CD4-positive, CD25-positive, alpha-beta regulatory T cell (primary cell): ENCODE measurements at places on chromosomes 4 and X. TPM values are rescaled to one million over a fixed set of nuclear protein-coding genes. Genes with fewer than 3 reads are reported as not detected.

Gene MID2
- 5.7 TPM for polyA plus RNA-seq

Gene SMR3B
- polyA plus RNA-seq, result not detected

Gene GAGE12E
- not detected for polyA plus RNA-seq

Gene TMEM156
- 22.7 TPM for polyA plus RNA-seq

- DNase-seq, result no peak
Measured at GRCh38 chrX:42188730-42189129, 265.4 kb upstream of the CASK start.

DNA sequence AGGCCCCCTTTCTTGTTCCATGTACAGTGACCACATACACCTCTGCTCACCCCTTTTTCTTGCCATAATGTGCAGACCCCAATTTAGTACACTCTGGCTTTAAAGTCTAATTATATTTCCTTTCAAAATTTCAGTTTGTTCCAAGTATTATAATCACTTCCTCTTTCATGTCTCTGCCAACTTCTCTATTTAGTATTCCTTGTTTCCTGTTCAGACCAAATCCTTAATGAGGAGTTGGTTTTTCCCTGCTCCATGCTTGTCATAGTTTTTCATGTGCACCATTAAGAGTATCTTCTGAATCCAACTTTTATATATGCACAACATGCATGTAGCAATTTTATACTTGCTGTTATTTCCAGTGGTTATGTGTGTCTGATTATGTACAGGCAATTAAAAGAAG is 32.3 kb downstream of the USP53 start:
- no peak for DNase-seq

DNA sequence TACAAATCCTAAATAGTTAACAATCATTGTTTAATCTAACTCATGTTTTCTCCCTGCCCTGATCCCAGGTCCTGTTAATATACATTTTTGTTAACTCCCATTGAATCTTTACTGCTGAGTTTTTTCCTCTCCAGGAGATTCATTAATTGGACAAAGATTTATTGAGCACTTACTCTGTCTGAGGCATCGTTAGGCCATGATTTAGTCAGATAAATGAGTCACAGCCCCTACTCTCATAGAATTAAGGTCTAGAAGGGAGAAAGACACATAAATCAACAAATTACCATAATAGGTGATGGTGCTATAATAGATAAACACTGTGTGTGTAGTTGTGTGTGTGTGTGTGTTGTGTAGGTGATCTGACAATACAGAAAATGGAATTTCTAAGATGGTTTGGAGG is 112.5 kb downstream of the MAPK10 start:
- DNase-seq, result no peak

DNA sequence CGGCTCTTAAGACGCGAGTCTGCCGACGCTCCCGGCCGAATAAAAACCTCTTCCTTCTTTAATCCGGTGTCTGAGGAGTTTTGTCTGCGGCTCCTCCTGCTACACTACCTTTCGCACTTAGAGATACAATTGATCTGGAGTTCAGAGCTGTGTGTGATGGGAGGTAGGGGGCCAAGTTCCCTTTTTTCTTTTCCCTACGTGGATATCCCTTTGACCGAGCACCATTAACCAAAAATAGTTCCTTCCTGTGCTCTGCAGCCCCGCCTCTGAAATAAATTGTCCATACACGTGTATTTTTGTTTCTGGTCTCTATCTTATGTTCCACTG is 555 bp upstream of the PGM2 start:
- no peak for DNase-seq

- DNase-seq, result no peak
Measured at GRCh38 chr4:17448689-17449088, 63.2 kb downstream of the QDPR start.

DNA sequence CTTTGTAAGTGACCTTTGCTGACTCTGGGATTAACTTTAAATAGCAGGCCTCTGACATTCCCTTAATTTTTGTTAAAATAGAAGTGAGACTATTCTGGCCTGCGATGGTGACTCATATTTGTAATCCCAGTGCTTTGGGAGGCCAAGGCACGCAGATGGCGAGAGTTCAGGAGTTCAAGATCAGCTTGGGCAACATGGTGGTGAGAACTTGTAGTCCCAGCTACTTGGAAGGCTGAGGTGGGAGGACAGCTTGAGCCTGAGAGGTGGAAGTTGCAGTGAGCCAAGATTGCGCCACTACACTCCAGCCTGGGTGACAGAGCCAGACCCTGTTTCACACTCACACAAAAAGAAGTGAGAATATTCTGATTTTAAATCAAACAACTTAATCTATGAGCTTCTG is 27.3 kb downstream of the ZNF330 start:
- DNase-seq, result no peak

GRCh38 chr4:121597346-121597934 is 99.3 kb downstream of the ANXA5 start:
- no peak for DNase-seq

DNA sequence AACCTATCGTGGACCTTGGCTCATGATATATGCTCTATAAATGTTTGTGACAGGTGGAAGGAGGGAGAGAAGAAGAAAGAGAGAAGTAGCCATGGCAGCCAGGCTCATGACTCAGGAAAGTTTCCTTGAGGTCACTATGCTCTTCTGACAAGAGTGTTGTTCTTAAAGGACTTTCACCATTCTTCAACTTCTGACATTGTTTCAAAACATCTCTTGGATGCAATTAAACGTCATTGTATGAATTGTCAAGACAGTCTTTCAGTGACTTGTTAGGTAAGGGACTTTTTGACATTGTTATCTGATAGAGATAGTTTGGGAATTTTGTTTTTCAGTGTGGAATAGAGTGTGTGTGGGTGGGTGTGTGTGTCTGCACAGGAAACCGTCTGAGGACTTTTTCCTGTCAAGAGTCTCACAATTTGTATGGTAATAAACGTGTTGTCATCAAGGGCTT is 617.0 kb downstream of the MID1IP1 start:
- DNase-seq, result no peak

- no peak for DNase-seq
Measured at GRCh38 chrX:2875798-2876399, 47.2 kb downstream of the GYG2 start.

DNA sequence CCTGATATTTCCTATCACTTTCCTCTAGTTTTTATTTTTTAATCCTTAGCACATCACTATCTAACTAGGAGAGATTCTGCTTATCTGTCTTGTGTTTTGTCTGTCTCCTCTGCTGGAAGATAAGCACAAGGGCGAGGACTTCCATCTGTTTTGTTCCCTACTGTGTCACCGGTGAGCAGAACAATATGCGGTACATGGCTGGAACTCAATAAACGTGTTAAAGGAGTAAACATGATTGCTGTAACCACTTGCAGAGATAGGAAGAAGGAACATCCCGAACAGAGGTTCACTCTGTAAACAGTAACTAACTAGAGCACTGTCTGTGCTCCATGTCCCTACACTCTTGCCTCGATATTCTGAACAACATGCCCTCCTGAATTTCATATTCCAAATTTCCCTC is 5.2 kb downstream of the HS3ST1 start:
- DNase-seq, result no peak

GRCh38 chr4:152464030-152464823 is 71.7 kb downstream of the FBXW7 start:
- no peak for DNase-seq

DNA sequence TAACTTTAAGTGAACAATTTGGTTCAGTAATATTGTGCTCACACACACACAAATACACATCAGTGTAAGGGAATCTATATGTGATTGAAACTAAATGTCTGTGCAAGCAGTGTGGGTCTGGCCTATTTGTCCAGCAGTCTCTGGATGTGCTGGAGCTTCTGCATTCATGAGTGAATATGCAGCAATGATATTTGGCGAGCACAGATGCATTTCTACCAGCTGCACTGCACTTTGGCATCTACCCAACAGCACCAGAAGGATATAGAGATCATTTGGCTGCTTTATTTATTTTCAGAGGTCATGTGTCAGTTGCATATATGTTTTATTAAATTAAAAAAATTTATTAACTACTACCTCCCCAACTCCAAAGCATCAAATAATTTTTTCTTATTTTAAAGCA is 613.4 kb upstream of the NR3C2 start:
- no peak for DNase-seq

DNA sequence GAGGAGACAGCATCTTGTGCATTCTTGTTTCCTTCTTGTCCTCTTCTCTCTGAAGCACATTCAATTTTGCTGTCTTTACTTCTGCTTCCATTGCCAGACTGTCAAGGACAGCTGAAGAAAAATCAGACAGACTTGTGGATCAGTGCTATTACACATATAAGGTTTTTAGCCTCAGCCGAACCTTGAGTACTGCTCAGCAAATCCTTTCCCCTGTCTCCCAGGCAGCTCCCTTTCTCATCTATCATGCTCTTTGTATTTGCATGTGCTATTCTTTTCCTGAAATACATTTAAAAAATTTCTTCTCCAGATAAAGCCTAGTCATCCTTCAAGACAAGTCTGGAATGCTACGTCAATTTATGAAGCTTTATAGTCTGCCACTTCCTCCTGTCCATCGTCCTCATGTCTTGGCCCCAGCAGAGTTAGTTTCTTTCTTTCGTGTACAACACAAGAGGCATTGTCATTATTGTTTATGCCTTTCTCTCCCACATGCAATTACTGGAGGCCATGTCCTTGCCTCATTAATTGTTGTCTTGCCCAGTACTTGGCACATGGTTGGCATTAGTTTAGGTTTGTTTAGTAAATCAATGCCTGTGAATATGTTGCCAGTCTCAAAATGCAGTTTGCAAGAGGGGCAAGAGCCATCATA is 45.1 kb downstream of the ADGRL3 start:
- no peak for DNase-seq

- DNase-seq, result no peak
Measured at GRCh38 chrX:41119803-41120202, 34.6 kb downstream of the USP9X start.

DNA sequence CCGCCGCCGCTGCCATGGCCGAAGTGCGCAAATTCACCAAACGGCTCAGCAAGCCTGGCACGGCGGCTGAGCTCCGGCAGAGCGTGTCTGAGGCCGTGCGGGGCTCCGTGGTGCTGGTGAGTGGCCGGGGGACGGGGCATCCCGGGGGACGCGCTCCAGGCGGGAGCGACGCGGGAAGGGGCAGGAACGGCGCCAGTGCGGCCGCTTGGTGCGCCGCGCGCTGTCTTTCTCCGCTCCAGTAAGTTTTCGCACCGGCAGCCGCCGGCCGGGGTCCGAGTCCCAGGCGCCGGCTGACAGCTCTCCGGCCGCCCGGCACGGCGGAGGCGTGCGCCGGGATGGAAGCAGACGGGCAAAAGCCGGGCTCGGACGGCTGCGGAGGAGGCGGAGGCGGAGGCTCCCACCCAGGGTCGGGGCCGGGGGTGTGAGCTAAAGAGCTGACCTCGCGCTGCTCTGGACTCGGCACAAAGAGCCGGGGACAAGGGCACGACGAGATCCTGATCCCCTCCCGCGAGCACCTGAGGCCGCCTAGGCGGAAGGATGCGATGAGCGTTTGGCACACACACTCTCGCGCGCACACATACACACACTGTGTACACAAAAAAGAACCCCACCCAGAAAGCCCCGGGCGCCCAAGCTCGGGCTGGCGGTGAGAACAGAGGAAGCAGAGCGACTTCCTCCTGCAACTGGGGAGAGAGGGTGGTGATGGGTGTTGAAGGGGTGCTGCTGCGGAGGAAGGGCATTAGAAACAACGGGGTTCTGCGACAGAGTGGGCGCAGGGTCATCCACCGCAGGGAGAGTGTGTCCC is 545 bp downstream of the DOCK11 start:
- DNase-seq, result peak; percentile 92

DNA sequence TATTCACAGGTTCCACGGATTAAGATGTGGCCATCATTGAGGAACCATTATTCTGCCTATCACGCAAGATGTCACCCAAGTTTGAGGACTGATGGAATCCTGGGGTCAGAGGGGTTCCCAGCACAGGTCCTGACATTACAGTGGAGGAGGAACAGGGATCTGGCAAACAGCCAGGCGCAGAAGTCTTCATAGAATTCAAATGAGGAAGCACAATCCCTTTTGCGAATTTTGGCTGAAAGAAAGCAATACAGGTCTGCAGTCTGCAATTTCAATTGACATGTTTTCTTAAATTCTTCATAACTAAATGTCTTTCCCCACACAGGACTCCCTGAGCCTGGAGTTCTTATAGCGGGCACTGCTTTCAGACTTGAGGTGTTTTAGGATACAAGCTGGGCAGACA is 14.5 kb downstream of the DOCK11 start:
- DNase-seq, result no peak

- no peak for DNase-seq
Measured at GRCh38 chrX:555725-556666, 74.6 kb upstream of the SHOX start.

DNA sequence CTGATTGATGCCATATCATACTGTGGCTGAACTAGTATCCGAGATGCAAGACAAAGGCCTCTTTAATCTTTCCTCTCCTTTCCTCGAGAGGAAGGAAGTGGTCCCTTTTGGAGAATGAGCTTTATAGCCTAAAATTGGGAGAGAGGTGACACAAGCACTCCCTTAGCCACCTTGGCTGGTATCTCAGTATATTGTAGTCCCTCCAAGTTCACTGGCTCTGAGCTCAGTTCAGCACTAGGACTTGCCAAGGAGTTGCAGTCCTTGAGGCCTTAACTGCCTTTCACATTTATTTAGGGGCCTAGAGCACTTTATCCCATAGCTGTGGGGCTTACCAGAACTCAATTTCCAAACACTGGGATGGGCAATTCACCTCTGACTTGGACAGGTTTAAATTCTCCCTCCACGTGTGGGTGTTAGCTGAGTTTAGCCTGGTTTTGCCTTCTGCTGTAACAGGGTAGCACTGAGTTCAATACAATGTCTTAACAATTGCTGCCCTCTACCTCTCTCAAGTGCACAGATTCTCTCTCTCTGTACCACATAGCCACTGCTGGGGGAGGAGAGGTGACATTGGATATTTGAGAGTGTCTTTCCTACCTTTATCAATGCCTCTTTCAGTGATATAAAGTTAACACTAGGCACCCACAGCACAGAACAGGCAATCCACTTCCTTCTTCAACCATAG is 216.4 kb downstream of the TECRL start:
- no peak for DNase-seq

- peak; percentile 56 for DNase-seq
Measured at GRCh38 chrX:123884809-123885408, 25.1 kb downstream of the XIAP start.

DNA sequence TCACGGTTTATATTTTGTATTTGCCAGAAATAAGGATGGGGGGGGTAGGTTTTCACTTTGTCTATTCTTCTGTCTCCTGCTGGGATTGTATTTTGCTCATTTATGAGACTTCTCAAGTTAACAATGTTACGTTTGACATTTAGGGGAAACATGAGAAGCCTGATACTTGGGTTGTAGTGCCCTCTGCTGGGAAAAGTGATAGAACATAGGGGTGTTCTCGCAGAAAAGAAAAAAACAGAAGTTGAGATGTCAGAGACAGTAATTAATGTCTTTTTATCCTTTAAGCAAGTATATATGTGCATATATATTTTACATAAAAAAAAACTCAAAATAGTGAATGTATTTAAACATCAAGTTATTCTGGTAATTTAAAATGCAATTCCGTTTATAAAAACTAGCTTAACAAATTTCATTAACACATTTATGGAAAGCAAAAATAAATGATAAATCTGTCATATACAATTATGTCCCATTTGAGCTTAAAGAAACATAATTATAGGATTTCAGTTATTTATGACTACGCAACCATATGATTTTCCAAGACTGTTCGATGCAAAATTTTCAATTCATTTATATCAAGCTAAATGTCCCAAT is 46.0 kb upstream of the TMPRSS11F start:
- no peak for DNase-seq
